ENCODE measurements at places on chromosomes 6 and 20.

GRCh38 chr6:80181352-80182081 is 75.0 kb downstream of the BCKDHB start:
- DNase-seq: no peak

DNA sequence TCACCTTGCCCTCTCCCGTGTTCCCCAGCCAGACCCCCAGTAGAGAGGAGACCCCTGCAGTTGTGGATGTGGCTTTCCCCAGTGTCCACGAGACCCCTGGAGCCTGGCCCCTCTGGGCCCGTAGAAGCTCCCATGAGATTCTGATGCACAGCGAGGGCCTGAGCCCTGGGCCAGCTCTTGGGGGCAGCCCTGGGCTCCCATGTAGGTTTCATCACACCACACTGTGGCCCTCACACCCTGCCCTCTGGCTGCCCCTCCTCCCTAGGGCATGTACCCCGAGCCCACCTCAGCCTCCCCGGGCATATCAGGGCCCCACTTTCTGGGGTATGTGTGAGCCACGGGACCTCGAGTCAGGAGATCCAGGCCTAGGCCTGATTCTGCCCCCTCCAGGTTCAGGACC is 7.0 kb upstream of the CHRNA4 start:
- no peak for DNase-seq

GRCh38 chr6:125533710-125534397 is 215.6 kb upstream of the HEY2 start:
- DNase-seq: no peak

DNA sequence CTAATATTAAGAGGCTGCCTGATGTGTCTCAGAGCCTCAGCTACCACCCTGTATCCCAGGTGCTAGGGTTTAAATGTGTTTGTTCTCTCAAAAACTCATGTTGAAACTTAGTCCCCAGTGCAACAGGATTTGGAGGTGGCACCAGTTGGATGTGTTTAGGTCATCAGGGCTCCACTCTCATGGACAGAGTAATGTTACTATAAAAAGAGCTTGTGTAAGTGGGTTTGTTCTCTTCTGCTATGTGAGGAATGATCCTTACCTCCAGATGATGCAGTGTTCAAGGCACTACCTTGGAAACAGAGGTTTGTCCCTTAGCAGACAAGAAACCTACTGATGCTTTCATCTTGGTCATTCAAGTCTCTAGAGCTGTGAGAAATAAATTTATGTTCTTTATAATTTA is 164.9 kb upstream of the EPHA7 start:
- no peak for DNase-seq

GRCh38 chr6:116205281-116205680 is 48.6 kb downstream of the TSPYL4 start:
- DNase-seq: peak; percentile 51

- DNase-seq: no peak
Measured at GRCh38 chr6:91442342-91442741, 855.5 kb upstream of the MAP3K7 start.

GRCh38 chr20:38094373-38094891 is 60.9 kb downstream of the RPRD1B start:
- peak; percentile 27 for DNase-seq

GRCh38 chr6:69796073-69796641 is 653 bp downstream of the LMBRD1 start:
- peak; percentile 27 for DNase-seq

GRCh38 chr6:144119376-144119775 is 24.0 kb upstream of the SF3B5 start:
- DNase-seq: no peak

- DNase-seq: no peak
Measured at GRCh38 chr6:25628471-25629197, 23.4 kb upstream of the SCGN start.

DNA sequence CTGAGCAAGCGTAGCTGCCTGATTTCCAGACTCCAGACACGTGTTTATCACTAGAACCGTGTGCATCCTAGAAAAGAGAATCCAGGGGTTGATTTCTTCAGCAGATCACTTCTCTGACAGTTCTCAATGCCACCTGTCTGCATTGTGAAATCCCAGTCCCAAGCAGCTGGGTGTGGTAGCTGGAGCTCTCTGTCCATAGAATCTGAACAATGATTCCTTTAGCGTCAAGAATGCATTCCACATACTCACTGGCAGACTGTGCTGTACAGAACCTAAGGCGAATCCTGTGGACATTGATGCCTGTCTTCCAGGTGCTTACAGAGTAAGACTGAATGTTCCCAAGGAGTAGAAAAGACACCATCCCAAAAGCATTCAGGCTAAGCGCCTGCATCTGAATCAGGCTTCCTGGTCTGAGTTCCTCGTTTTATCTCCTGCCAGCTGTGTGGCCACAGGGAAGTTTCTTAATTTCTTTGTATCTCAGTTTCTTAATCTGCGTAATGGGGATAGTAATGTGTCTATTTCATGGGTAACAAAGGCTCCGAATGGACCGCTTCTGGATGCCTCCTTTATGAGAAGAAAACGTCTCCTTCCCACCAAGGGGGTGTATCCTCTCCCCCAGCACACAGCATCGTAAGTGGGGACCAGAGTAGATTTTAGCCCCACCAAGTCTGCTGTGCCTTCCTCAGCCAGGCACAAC is 10.4 kb upstream of the TRAF3IP2 start:
- no peak for DNase-seq

DNA sequence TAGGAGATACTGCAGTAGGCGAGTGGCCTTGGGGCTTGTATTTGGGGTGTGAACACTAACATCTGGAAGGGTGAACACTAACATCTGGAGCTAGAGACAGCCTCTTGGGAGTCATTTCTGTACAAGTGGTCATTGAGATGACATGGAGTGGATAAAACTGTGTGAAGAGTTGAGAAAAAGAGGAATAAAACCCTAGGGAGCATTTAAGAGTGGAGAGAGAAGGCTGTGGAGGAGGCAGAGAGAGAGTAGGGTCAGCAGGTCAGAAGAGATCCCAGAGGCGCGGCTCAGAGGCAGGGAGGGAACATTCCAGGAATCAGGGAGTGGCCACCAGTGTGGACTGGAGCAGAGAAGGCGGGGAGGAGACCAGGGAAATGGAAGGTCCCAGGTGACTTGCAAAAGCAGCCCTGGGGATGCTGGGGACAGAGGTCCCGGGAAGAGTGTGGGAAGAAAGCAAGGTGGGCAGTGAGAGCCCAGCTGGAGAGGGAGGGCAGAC is 202.0 kb upstream of the RNF24 start:
- peak; percentile 26 for DNase-seq

DNA sequence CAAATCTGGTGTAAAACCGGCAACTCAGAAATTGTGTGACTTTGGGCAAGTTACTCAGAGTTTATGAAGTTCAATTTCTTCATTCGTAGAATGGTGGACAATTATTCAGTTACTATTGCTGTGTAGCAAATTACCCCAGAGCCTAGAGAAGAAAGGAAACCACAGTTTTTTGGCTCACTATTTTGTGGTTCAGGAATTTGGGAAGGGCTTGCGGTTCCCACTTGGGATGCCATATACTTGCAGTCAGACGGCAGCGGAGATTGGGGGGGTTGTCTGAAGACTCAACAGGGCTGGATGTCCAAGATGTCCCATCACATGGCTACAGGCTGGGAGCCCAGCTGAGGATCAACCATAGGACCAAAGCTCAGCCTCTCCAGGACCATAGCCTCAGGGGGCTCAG is 108.1 kb downstream of the PCSK2 start:
- no peak for DNase-seq

- peak; percentile 90 for DNase-seq
Measured at GRCh38 chr6:8627085-8627861, 191.9 kb upstream of the SLC35B3 start.

- no peak for DNase-seq
Measured at GRCh38 chr20:36275441-36276189, 30.5 kb upstream of the DLGAP4 start.

DNA sequence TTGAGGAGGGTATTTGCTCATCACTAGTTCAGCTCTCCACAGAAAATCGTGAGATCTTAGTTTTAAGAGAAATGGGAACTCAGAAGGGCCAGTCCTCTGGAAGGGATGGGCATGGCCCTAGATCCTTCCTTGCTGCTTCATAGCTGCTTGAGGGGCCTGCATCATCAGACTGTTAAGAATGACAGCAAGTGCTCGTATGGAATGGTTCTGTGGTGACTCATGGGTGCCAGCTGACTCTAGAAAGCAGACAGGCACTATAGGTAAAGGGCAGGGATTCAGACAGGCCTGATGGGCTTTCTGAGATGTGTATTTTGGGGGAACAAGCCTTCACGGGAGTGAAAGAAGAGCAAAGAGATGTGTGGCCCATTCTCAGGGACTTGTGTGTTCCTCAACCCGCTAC is 90.8 kb downstream of the MYLK4 start:
- peak; percentile 55 for DNase-seq

- DNase-seq: no peak
Measured at GRCh38 chr20:17614812-17615644, 45.2 kb downstream of the DSTN start.

DNA sequence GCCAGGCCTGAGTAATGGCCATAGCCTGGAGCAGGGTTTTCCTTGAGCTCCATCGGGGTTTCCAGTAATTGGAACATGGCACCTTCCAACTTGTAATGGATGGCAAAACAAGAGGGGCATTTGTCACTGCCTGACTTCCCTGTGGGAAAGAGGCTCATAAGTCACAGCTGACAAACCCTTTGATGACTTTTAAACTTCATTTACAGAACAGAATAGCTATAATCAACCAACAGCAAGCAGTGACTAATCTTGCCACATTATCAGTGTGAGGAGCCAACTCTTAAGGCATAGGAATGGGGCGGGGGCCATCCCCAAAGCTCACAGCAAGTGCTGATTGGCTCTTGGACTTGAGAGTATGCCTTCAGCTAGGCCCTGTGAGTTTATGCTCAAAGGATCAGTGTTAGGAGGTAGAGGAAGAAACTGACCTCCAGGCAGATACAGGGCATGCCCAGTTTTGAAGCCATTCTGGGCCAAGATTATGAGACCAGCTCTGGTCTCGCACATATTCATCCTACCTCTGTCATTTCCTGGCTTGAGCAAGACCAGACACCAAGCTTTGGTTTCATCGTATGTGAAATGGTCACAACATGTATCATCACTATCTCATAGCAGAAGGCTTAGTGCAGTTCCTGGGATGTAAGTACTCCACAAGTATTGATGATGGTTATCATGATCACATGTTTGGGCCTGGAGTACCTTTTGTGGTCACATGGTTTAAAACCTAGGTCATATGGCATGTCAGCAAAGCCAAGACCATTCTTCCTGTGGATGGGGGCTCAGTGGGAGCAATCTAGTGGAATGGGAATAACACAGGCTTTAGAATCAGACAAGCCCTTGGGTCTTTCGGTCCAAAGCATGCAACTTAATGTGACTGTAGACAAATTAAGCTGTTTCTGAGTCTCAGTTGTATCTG is 49.2 kb downstream of the EIF2S2 start:
- peak; percentile 48 for DNase-seq

- peak; percentile 62 for DNase-seq
Measured at GRCh38 chr6:130434174-130434873, 68.5 kb downstream of the TMEM200A start.

DNA sequence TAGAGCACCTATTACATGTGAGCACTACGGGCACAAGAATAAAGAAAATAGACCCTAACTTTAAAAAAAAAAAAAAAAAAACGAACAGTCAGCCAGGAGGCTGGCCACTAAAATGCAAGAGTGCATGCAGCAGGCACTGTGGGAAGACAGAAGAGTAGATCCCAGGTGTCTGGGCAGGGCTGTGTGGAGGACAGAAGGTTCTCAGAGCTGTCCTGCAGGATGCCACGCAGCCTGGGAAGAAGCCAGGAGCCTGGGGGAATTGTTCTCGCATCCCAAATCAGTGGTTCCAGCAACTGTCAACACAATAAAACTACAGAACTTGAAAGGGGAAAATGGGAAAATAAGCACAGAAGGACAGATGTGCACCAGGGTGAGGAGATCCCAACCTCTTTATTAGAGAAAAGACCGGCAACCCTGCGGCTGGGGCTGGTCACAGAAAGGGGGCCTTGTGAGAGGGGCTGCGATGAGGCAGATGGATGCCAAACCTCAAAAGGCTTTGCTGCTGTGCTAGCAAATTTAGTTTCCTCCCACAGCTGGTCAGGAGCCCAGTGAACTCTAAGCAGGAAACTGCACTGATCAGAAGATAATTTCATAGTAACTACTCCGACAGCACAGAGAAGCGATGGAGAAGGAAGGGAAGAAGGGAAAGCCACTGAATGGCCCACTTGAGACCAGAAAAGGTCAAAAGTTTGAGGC is 30.9 kb downstream of the MAP3K5 start:
- DNase-seq: no peak

DNA sequence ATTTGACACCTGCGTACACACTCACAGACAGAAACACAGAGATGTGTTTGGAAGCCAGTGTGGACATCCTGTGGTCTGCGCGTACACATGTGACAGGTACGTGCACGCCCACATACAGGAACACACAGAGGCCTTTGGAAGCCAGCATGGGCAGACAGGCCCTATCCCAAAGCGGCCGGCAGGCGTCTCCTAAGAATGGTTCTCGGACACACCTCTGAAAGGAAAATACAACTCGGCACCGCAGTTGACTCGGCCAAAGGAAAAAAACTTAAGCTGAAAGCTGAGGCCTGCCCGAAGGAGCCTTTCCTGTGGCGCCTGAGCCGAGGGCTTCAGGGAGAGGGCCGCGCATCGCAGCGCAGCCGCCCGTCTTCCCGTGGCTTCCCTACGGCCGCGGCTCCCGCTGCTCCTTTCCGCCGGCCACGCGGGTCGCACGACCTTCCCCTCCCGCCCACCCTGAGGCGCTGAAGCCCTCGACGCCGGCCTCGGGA is 1.4 kb upstream of the CEP43 start:
- DNase-seq: peak; percentile 84

DNA sequence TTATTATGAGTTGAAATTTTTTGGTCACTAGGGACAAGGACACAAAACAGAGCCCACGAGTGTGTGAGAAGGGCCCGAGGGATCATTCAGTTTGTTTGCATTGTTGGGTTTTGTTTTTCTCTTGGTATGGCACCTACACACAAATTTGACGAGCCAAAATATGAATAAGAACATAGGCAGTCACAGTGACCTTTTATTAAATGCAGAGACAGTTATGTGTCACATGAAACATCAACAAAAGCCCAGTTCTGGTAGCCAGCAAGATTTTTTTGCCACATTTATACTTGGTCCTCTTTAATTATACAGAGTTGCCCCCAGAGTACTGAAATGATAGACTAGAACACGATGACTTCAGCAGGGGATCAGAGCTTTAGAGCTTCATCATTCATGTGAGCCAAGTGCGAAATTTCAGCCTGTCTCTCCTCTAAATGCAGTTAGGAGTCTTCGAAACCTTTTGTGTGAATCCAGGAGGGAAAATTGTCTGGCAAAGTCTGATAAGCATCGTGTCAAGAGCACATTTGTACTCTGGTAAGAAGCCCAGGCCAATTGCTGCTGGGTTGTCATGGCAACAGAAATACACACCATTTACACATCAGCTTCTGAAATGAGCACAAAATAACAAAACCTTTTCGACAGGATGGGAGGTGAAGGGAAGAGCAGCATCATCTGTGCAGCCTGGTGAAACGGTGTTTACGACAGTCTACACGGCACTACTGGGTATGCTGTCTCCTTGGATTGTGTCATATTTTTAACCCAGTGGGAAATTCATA is 79.2 kb upstream of the RIPOR2 start:
- DNase-seq: peak; percentile 49

DNA sequence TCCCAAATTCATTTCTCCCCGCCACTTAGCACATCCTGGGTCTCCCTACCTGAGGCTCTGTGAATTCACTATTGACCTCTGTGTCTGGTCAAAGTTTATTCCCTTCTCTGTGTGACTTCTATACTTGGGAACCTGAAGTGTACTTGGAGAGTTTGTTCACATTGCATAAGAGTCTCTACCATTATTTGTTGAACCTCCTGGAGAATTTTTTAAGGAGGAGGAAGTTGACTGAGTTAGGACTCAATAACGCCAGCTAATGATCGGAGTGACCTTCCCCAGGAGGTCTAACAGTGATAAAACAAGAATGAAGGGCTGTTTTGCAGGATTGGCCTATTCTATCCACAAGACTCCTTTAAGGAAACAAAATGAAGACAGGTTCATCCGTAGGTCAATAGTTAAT is 23.6 kb downstream of the STMND1 start:
- DNase-seq: no peak

Data from NCI-H226 (cell line).